Activated T-helper 9 cell treated with anti-CD3 and anti-CD28 coated beads, Interleukin-2, amount 50 U/mL, for 16 hours (primary cell): ENCODE measurements at places on chromosomes 13 and 19.

GRCh38 chr19:8371011-8371804 is 7.3 kb downstream of the ANGPTL4 start:
- no peak for DNase-seq

DNA sequence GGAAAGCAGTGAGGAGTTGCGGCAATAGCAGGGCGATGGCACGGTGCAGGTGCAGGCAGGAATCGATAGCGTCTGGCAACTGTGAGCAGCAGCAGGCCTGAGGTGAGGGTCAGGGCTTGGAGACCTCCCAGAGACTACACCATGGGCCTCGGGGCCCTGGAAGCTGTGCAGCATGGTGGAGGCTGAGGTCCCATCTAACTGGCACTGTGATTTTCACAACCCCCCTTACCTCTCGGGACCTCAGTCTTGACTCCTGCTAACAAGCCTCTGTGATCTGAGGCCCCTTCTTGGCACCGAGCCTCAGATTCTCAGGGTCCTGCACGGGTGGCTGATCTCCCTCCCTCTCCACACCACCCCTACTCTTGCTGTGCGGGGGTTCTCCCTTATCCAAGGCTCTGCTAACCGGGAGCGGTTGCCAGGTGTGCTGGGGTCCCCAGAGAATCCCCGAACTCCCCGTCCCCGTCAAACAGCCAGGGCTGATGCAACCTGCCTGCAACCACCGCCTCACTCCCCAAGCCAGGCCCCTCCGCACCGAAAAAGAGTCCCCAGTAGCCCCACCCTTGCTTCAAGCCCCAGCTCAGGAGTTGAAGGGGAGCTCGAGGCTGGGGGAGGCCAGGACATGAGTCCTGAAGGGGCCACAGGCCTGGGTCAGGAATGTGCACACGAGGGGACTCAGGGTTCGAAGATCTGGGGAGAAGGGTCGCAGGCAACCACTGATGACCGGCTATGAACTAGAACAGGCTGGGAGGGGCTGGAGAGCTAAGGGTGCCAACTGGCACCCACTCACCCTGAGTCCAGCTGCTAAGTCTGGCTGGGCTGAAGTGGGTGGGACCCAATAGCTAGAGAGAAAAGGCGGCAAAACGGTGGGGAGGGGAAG is 4.8 kb upstream of the ATF5 start:
- no peak for DNase-seq

- no peak for DNase-seq
These were observed 19.3 kb upstream of the SERP2 start for GRCh38 chr13:44354331-44354730.

GRCh38 chr19:8877854-8878705 is 45.9 kb downstream of the MBD3L1 start:
- no peak for DNase-seq

DNA sequence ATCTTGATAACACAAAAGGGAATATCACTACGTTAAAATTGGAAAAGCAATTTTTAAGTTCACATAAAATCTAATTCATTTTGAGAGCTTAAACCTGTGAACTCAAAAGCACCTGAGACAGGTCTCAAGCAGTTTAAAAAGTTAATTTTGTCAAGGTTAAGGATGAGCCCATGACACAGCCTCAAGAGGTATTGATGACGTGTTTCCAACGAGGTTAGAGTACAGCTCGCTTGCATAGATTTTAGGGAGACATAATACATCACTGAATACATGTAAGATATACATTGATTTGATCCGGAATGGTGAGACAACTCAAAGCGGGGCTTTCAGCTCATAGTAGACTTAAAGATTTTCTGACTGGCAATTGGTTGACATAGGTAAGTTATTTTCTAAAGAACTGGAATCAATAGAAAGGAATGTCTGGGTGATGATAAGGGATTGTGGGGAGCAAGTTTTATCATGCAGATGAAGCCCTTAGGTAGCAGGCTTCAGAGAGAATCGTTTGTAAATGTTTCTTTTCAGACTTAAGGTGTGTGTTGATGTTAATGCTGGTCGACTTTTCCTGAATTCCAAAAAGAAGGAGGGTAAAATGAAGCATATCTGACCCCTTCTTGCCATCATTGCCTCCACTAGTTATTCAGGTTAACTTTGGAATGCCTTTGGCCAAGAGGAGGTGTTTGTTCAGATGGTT is 2890.6 kb downstream of the PCDH9 start:
- DNase-seq = no peak

DNA sequence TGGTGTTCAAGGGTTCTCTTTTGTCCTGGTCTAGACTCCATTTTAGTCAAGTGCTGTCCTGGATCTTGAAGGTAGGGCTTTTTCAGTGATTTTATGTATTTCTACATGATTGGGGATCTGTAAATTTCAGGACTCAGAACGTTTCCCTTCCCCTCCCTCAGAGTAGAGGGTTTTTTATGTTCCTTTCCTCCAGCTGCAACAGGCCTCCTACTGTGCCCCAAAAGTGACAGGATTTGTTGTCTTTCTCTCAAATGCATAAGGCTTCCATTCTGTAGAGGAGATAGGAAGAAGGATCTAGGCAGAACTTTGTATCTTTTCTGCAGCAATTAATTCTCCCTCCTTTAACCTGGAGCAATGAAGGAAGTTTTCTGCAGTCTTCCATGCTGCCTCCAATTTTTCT is 251.3 kb downstream of the MAB21L1 start:
- no peak for DNase-seq

GRCh38 chr19:38317104-38317612 is 1.4 kb upstream of the YIF1B start:
- DNase-seq = no peak

GRCh38 chr19:15177269-15178116 is 23.3 kb downstream of the NOTCH3 start:
- DNase-seq = peak; percentile 72

- no peak for DNase-seq
These were observed 1746.2 kb upstream of the PRR20A start for GRCh38 chr13:55394470-55394869.

DNA sequence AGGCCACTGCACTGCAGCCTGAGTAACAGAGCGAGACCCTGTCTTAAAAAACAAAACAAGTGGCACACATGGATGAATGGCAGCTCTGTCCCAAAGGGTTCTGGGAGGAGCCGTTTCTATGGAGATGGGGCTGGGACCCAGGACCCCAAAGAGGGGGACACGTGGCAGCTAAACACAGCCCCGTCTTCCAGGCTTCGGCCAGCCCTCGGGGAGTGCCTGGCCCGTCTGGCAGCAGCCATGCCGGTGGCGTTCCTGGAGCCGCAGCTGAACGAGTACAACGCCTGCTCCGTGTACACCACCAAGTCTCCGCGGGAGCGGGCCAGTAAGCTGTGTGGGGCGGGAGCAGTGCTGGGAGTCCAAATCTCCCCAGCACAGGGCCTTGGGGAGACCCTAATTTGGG is 82.4 kb downstream of the RYR1 start:
- DNase-seq = no peak

- no peak for DNase-seq
These were observed 8.8 kb downstream of the SCEL start for GRCh38 chr13:77544355-77544754.

DNA sequence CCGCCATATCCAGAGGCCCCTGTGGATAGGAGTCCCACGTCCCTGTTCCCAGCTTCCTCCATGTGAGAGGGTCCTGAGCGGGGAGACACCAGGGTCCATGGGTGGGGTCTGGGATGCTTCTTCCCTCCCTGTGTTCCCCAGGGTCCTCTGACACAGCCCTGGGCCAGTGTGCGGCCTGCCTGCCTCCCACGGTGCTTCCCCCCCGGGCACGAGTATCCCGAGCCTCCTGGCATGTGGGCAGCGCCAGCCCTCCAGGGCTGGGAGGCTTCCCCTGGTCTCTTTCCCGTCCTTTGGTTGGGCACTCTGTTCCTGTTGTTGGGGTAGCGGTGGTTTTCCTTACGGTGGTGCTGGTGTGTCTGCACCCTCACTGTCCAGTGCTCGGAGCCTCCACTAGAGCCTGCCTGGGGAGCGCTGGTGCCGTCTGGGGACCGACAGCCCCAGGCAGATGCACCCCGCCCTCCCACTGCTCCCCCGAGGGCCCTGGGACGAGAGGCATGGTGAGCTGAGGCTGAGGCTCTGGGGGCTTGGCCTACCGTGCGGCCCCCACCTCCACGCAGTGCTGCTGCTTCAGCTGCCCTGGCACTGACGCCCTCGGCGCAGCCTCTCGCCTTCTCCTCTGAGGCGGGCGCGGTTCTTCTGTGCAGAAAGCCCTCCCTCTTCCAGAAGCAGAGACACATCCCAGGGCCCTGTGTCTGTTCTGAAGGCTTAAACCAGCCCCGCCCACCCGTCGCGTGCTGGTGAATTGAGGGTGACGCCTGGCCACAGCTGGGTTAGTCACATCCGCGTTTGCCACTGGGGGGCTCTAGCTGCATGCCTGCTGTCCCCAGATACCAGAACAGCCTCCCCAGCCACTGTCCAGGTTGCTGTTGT is 27.9 kb downstream of the PLEKHJ1 start:
- DNase-seq = no peak

DNA sequence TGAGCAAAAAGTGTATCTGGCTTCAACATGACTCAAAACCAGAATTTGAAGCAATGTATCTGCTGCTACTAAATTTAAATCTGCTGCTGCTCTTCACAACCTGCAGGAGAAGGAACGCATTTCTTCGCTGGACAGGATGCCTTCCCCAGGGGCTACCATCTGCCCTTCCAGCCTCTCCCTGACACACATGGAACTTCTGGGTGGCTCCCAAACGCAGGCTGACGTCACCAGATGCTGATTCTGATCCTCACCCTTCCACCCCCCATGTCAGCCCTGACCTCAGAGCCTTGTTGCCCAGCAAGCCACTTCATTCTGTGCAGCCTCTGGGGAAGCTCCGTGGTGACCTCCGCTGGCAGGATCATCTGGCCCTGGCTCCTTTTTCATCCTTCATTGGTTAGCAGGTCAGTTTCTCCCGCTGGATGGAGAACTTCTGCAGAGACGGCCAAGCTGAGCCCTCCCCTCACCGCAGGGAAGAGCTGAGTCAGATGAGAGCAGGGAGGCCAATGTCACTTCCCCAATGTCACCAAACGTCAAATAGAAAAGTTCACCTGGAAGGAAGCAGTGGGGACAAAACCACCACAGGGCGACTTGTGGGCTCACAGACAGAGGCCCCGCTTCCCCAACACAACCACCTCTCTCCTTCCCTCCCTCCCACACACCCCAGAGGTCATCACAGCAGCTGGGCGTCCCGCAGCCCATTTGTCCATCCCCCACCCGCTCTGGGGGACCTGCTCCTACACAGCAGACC is 14.0 kb upstream of the RAB20 start:
- no peak for DNase-seq

DNA sequence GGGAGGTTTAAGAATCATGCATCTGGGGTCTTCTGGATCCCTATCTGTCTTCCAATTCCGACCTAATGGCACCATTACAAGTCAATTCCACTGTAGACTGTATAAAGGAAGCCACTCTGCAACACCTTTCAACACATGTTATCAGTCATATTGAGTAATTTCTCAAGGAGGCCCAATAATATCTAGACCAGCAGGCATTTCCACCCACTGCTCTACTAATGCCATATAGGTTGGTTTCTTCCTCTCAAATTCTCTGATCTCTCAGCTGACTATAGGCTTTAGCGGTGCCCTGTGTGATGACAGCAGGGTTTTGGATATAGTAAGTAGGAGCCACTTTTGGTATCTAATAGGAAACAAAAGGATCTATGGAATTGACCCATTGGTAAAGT is 12.4 kb upstream of the ITM2B start:
- no peak for DNase-seq

- DNase-seq = no peak
These were observed 6.8 kb downstream of the PTOV1 start for GRCh38 chr19:49857838-49858087.

GRCh38 chr13:77328819-77329132 is 1.9 kb upstream of the MYCBP2 start:
- no peak for DNase-seq

DNA sequence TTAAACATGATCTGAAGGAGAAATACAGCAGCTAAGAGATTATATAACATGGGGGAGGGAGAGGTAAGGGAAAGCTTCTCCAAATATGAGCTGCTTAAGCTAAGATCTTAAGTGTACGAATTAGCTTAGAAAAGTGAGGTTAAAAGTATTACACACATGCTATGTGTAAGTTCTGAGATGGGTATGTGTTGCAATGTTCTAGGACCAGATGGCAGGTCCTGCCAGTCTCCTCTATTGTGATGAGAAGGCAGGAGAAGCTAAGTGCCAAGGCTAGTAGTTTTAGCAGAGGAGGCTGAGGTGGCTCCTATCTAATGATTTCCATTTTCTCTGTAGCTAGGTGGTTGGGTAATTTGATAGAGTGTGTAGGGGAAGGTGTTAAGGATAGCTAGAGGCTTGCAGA is 57.6 kb downstream of the MICU2 start:
- no peak for DNase-seq

GRCh38 chr13:98068521-98068920 is 74.4 kb upstream of the FARP1 start:
- no peak for DNase-seq

GRCh38 chr19:38715555-38715954 is 28.7 kb downstream of the CAPN12 start:
- DNase-seq = no peak

DNA sequence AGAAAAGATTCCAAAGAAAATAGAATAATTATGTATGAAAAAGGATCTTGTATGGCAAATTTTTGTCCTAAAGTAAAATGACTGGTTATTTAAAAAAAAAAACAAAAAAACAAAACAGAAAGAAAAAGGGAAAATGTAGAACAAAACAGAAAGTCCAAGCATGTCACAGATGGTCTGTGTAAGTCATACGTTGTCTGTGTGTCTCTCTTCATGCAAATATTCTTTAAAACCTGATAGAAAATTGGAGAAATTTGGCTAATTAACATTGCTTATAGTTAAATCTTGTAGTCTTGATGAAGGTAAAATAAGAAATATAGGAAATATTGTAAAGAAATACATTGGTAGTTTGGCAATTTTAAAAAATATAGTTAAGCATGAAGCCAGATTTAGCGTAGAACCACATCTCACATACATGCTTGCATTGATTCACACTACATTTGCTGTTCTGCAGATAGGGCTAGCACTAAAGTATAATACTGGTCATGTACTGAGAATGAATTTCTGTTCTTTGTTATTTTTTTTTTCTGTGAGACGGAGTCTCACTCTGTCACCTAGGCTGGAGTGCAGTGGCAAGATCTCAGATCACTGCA is 58.4 kb downstream of the SPRYD7 start:
- no peak for DNase-seq

DNA sequence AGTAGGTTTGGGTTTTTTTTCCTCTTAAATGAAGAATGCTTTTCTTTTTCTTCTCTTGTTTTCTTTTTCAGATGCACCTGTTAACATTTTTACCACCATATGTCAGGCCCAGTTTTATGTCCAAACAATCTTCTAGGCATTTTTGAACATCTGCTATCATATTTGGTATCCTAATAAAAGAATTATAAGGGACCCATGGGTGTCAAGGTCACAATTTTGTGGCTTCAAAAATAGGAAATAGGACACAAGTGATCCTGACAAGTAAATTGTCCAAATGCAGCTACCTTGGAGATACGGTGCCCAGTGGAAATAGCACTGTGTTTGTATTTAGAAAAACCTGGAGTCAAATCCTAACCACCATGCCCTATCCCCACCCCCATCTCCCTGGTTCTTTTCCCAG is 270.3 kb downstream of the MZT1 start:
- DNase-seq = no peak

DNA sequence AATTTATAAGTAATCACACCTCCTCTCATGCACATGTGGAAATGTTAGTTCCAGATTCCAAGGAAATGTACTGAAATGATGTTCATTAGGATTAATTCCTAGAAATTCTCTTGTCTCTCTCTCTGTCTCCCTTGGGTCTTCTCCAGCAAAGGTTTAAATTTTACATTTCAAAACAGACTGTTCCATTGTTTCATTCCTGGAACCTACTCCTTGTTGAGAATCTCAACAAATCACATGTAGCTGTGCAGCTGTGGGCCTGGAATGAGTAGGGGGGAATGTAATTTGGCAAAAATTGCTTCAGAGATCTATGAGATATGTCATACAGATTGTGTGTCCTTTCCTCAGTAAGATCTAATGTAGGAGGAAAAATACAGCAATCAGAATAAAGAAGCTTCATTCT is 46.2 kb upstream of the RFXAP start:
- DNase-seq = no peak
